H4 (cell line): ENCODE measurements at places on chromosomes 2 and 18.

GRCh38 chr18:70228536-70228935 lies 23.0 kb upstream of the RTTN start:
- DNase-seq = no peak

- peak; percentile 87 for DNase-seq
Measured at GRCh38 chr18:45255197-45255890, 359.9 kb upstream of the SLC14A2 start.

DNA sequence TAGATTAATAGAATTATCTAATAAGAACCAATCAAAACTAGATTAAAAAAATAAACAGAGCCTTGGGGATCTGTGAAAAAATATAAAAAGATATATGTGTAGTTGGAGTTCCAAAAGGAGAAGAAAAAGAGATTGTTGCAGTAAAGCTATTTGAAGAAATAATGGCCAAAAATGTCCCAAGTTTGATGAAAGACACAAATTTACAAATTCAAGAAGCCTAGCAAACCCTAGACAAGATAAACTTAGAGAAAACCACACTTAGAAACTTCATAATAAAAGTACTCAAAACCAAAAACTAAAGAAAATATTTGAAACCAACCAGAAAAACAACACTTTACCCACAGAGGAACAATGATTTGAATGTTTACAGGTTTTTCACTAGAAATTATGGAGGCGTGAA lies 41.3 kb upstream of the EGR4 start:
- no peak for DNase-seq

GRCh38 chr2:219701847-219702634 lies 74.6 kb downstream of the SLC4A3 start:
- no peak for DNase-seq

DNA sequence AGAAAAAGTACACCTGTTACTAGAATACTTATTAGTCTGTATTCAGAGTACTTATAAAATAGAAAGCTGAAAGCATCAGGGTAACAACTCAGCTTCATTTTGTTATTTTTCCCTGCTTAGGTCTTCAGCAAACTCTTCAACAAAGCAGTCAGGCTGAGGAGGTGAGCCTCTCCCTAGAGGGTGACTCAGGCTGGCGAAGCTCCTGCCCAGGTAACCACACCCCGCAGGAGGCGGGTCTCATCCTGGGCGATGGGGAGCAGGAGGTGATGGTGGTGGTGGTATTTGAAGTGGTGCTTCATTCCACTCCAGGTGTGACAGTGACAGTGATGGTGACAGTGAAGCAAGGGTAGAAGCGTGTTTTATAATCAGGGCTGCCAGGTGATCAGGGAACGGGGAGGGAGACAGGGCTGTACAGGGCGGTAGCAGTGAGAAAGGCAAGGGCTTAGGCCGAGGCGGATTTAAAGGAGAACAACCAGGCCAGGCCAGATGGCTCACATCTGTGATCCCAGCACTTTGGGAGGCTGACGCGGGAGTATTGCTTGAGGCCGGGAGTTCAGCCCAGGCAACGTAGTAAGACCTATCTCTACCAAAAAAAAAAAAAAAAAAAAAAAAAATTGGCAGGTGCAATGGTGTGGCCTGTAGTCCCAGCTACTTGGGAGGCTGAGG lies 127.1 kb downstream of the SOCS6 start:
- no peak for DNase-seq

GRCh38 chr2:151904807-151905206 lies 76.6 kb upstream of the ARL5A start:
- no peak for DNase-seq
